Lung microvascular endothelial cell (primary cell): ENCODE measurements at places on chromosomes 2 and 18.

- peak; percentile 79 for DNase-seq
These were observed 144.2 kb downstream of the SUCLG1 start for GRCh38 chr2:84314901-84315330.

GRCh38 chr2:232516551-232516950, 3.6 kb upstream of the PRSS56 start:
- DNase-seq, result no peak

DNA sequence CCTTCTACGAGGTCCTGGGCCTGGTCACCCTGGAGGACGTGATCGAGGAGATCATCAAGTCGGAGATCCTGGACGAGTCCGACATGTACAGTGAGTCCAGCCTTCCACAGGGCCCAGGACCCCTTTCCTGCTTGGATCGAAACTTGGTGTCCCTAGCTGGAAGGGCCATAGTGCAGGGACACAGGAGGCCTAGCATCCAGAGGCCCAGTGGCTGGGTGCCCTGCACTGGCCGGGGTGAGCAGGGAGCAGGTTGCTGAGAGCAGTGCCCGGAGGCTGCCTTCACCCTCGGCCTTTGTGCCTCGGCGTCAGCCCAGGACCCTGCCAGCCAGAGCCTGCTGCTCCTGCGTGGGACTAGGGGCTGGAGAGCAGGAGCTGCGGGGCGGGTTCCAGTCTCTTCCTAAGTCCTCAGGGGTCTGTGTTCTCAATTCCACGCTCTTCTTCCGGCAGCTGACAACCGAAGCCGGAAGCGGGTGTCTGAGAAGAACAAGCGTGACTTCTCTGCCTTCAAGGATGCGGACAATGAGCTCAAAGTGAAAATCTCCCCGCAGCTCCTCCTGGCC, 18.9 kb upstream of the CNNM3 start:
- no peak for DNase-seq

DNA sequence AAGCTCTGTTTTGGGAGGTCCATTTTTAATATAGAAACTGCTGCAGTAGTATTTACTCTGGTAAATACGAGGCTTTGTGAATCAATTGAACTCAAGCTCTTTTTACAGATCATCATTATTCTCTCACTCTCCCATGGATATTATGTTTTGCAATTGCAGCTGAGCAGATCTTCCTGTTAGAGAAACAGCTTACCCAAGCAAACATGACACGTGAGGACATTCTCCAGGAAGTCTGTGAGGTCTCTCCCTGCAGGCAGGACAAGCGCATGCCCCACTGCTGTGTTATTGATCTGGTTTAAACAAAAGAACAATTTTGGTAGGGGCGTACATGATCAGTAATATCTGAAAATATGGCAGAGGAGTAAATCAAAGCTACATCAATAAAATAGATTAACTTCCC, 72.1 kb downstream of the COL6A3 start:
- DNase-seq, result peak; percentile 75
